ENCODE measurements at places on chromosomes 4 and X. TPM values are rescaled to one million over a fixed set of nuclear protein-coding genes. Genes with fewer than 3 reads are reported as not detected.

USP11 gene
- 16.0 TPM for total RNA-seq

TEX13D gene
- total RNA-seq: not detected

GRCh38 chrX:152637649-152638442 is at the start of gene GABRQ:
Gene GABRQ, plus strand, starts transcription at chrX:152637895. Its CDS starts 308 bp downstream, at chrX:152638203.
- no peak for DNase-seq

DNA sequence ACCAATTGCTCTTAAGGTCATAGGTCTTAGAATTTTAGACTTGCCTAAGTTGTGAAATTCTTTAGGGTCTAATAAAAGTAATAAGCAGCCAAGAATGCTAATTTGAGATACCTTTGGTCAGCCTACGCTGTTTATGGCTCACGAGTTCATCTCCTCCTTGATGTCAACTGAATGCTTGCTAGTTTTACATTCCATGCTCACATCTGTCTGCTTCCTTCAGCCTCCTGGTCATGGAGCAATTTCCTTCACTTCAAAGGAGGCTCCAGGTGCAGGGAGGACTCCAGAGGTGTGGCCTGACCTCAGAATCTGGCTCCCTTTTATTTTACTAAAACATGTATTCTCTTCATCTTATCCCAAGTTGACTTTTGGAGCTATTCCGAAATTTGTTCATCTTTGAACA is 23.3 kb upstream of the LNX1 start:
- no peak for DNase-seq

DNA sequence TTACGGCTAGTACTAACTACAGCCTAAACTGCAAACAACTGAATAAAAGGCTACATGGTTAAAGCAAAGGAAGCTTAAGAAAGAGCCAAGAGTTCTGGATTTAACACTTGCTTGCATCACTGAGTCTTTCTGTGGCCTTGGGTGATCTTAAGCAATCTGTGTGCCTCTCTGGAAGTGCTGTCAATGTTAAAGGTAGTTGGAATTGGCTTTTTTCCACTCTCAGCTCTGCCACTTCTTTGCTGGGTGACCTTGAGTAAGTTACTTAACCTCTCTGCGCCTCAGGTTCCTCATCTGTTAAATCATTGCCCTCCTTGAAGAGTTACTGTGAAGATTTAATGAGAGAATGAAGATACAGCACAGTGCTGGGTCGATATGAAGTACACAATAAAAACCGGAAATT is 15.7 kb downstream of the SLC2A9 start:
- no peak for DNase-seq

DNA sequence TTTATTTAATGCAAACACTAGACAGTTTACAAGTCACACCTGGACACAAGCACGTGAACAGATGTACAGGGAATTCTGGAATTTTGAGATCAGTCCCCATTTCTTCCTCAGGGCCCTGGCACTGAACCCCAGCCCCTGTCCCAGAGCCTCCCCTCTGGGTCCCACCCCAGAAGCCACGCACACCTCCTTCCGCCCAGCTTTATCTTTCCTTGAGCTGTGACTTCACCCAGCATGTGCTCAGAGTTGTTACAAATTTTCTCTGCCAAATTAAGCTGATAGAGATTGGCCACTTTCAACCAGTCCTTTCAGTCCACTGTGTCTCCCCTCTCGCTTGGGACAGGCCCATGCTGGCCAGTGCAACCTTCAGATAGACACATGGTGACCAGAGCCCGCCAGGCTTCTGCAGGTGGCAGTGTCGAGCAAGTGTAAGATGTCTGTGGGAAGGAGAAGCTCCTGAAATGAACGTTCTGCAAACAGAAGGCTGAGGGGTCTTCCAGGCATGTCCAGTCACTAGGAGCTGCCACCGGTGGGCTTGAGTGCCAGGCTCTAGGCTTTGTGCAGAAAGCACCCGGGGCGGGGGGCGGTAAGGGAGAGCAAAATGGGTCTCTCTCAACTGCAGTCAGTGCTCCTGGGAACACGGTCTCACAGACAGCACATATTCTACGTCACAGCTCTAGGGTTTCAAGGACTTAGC is 73.3 kb downstream of the MTMR1 start:
- no peak for DNase-seq

- DNase-seq: no peak
Measured at GRCh38 chrX:74526764-74527163, 87.7 kb downstream of the RLIM start.

- no peak for DNase-seq
Measured at GRCh38 chr4:150224896-150225591, 146.8 kb downstream of the DCLK2 start.

Data from activated T-cell treated with anti-CD3 and anti-CD28 coated beads, Interleukin-2, amount 50 U/mL, for 4 hours (primary cell).